ENCODE measurements at places on chromosomes 4 and X.
A peak's percentile ranks its signal among the peaks of the same experiment; 100 is the strongest.

DNA sequence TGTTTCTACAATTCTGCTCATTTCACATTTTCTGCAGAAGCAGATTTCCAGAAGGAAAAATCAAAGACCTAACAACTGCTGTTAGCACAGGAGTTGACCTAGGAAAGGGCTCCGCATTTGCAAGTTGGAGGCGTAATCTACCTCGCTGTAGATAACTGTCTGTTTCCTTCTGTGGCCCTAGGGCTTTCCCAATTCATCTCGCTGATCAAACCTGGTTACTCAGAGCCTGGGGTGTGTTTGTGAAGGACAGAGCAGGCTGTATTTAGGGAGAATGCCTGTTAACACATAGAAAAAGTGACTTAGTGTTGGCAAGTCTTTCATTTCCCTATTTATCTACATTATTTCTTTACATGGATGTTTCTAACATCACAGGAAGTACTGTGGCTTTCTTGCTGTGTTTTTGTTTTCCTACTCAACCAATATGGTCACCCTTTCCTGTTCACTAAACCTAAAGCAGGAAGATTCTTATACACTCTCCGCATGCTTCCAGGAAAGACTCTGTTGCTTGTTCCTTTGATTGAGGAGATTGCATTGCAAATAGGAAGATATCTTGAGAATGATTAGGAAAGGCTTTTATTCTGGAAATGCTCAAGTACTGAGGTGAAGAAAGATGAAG is 40.5 kb downstream of the AGA start:
- DNase-seq, result no peak

GRCh38 chr4:184750926-184751584 is 17.2 kb upstream of the CENPU start:
- DNase-seq, result no peak

DNA sequence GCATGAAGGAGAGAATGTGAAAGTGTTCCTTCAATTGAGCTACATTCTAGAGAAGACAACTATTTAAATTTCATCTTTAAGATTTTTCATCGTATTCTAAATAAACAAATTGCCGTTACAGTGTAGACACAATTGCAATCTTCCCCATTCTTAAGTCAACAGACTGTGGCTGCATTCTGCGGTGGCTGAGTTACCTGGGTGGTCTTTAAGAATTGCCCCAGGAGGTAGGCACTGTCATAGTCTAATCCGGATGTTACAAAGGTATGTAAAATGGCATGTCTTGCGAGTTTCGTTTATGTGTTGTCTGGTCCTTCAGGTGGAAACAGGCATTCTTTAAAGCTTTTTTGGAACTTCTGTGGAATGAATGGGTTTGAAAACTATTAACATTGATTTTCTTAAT is 586.1 kb upstream of the PITX2 start:
- no peak for DNase-seq

DNA sequence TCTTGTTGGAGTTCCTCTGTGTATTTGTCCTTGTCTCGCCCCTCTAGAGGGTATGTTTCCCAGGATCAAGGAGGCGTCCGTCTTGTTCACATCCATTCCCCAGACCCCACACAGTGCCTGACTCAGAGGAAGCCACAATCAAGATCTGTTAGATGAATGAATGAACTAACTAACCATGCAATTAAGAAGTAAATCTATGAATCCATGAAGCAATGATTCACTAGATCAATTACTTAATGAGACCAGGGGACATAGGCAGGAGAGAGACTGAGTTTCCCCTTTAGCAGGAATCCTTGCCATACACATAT is 11.9 kb downstream of the BLOC1S4 start:
- no peak for DNase-seq

GRCh38 chr4:95362906-95363558 is 185.7 kb downstream of the UNC5C start:
- DNase-seq, result peak; percentile 58

Measured in hippocampal formation (tissue), 2 donors.